ENCODE measurements at places on chromosomes 5 and 9.

GRCh38 chr9:5042661-5043178 lies 57.6 kb downstream of the JAK2 start:
- no peak for DNase-seq

DNA sequence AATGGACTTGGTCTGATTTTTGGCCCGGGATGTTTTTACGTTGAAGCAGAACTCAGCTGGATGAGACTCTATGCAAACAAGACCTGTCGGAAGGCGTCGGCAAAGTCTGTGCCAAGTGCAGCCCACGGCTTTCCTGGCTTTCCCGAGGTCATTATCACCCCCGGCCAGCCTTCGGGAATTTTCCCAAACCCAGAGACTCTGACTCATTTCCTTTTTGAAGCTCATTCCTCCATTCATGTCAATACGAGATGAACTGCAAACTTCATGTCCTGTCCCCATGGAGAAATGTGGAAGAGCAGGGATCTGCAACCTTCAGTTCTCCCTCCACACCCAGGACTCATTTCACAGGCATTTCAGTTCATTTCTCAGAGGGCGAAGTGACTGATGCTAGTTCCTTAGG lies 95.3 kb downstream of the IRX2 start:
- no peak for DNase-seq

GRCh38 chr5:107968998-107969397 lies 298.3 kb upstream of the EFNA5 start:
- no peak for DNase-seq

DNA sequence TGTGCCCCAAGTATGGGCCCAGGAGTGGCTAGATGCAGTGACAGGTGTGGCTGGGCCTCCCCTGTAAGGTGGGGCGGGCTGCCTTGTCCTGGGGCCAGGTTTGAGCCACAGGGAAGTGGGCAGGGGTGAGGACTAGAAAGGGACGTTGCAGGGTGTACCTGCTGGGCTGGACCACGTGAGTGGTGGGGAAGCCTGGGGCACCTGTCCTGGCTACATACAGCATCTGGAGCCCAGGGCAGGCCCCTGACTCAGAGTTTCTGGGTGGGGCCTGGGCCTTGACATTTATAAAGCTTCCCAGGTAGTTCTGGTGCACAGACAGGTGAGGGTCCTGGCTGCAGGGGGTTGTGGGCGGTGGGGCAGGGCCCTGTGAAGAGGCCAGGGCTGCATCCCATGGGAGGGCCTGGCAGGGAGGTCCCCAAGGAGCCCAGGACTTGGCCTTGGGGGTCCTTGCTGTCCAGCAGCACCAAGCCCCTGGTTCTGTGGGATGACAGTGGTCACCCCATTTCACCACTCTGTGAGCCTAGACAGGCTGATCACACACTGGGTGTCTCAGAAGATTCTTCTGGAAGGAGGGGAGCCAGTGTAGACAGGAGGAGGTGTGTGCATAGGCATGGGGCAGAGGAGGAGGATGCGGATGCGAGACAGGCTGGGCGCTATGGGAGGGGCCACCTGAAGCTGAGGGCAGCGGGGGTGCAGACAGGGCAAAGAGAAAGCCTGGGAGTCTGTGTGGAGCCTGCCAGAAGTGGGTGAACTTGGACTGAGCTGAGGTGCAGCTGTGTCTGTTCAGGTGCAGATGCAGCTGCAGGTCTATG lies 94.0 kb downstream of the PHF2 start:
- no peak for DNase-seq

- no peak for DNase-seq
These were observed 41.0 kb downstream of the NEK6 start for GRCh38 chr9:124298646-124299235.

DNA sequence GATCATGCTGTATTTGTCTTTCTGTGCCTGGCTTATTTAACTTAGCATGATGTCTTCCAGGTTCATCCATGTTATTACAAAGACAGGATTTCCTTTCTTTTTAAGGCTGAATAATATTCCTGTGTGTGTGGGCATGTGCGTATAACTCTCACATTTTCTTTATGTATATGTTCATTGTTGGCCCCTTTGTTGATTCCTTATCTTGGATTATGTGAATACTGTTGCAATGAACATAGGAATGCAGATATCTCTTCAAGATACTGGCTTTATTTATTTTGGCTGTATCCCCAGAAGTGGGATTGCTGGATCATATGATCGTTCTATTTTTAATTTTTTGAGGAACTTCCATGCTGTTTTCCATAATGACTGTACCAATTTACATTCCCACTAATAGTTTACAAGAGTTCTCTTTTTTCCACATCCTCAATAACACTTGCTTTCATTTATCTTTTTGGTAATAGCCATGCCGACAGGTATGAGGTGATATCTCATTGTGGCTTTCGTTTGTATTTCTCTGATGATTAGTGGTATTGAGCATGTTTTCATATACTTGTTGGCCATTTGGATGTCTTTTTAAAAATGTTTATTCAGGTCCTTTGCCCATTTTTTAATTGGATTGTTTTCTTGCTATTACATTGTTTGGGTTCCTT lies 38.0 kb downstream of the CREBRF start:
- peak; percentile 12 for DNase-seq

GRCh38 chr9:100557053-100557452 lies 20.8 kb upstream of the CAVIN4 start:
- no peak for DNase-seq

DNA sequence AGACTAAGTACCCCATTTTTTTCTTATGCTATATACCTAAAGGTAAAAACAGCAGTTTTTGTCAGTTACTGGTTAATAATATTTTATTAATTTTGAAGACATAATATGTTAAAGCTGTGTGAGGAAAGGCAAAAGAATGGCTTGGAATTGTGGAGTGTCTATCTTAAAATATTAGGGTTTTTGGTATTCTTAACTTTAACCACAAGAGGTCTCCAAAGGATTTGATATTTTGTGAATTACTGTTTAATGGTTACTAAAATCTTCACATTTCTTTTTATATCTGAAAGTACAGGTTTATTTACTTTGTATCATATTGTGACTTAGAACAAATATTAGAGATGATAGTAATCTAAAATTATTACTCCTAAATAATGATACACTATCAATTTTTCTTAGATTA lies 32.0 kb upstream of the DHFR start:
- no peak for DNase-seq

- DNase-seq, result no peak
These were observed 46.9 kb downstream of the ARL15 start for GRCh38 chr5:54263447-54263846.

- no peak for DNase-seq
These were observed 19.9 kb downstream of the CDC26 start for GRCh38 chr9:113255438-113255837.

DNA sequence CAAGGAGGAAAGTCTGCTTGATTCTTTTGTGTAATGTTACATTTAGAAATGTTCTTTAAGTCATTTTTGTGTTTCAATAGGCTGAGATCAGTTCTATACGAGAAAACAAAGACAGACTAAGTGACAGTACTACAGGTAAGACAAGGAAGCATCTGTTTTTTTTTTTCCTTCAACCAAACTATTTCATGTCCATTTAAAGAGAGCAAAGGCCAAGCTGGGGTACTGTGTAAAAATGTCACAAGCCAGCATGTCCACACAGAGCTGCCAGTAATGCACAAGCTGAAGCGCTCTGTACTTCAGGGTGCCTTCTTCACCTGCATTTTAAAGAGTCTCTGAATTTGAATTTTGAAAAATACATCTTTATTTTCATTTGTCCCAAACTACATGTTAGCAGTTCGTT lies 20.2 kb upstream of the TTC23L start:
- no peak for DNase-seq

DNA sequence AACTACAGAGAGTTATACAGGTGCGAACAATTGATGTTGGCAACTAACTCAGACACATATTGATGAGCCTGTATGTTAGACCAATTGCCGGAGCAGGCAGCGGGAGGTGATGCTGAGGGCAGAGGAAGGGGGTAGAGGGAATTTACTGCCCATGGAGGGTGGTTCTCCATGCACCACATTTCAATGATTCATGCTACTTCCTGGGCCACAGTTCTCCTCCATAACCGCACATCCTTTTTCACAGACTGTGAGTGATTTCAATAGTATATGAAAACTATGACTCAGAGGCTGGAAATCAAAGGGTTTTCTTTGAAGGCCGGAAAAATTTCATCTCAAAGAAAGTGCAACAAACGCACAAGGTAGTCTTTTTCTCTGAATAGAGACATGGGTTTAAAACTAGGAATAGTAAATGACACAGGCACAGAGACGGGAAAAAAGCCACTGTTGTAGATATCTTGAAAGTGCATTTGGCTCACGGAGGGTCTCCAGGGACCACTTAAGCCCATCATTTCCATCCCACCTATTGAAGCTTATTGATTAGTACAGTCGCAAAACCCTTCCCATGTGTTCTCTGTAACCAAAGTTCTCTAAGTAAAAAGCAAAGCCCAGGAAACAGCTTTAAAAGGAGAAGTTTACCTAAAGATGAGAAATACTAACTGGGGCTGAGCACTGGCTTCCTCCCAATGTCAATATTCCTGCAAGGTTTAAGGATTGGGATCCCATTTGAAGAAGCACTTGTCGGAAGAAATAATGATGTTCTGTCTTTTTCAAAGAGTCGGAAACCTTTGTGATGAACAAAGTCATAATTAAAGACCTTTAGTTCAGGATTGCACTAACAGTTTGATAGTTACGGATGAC lies 28.0 kb upstream of the ADAM19 start:
- no peak for DNase-seq

DNA sequence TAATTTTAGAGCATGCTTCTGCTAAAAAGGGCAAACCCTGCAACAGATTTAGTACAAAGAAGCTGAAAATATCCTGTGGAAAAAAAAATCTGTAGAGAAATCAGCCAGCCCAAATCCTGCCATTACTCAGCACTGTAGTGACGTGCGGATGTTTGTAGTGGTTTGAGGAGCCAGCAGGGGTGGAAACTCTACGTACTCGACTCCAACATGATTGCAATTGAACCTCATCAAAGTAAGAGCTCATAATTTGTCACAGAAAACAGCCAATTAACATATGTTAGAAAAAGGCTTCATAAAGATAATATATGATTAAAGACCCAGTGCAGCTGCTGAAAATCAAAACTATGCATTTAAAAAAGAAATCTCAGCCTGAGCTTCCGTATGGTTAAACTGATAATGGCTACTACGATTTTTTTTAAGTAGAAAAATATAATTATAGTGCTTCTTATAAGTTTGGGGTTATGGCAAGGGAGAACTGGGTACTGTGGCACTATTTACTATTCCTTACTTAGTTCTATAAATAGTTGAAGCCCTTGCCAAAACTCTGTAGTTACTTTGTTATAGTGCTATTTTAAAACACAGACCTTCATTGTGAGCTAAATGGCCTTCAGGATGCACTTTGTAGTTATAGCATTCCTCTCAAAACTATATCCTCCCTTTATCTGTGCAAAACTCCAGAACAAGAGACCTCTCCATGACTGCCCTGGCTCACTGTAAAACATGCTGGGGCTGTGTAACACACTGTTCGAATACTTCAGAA lies 49.4 kb downstream of the MEF2C start:
- DNase-seq, result peak; percentile 54

- DNase-seq, result no peak
These were observed 698 bp upstream of the TGFBI start for GRCh38 chr5:136028090-136028489.

DNA sequence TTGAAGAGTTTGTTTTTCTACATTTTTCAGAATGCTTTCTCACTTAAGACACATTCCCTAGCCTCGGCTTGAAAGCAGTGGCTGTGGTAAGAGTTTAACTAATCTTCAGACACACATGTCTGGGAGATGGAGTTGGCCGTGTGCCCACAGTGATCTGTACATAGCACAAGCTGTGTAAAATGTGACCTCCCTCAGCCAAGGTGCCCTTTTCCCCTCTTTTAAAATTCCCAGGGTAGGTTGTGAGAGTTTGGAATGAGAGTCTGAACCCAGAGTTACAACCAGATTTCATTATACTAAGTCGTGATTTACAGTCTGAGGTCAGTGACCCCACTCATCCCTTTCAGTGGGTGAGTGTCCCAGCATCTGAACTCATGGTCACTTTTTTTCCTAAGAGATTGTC lies 230.4 kb downstream of the DOCK8 start:
- no peak for DNase-seq

GRCh38 chr9:129752900-129753729 lies at the start of gene PTGES:
Gene PTGES (minus strand): TSS chr9:129753042. CDS start chr9:129753012, 30 bp downstream.
- DNase-seq, result peak; percentile 81

GRCh38 chr5:501831-502184 lies 22.4 kb downstream of the SLC9A3 start:
- peak; percentile 24 for DNase-seq

GRCh38 chr9:16710888-16711287 lies 159.6 kb downstream of the BNC2 start:
- DNase-seq, result no peak

DNA sequence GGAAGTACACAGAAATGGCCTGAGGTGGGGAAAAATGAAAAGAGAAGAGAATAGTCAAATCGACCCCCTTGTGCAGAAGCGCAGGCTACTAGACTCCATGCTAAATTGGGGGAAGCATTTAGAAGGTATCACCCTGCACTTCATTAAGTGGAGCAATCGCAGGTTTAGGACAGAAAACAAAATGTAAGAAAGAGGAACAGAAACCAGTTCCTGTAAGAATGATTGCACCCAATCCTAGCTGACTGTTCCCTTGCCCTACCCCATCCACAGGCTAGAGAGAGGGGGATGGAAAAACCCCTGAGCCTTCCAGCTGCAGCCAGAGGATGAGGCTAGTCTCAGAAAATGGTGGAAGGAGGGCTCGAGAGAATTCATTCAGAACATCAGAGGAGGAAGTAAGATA lies 23.9 kb upstream of the PPP1R2B start:
- no peak for DNase-seq

- no peak for DNase-seq
These were observed 115.2 kb downstream of the C9orf152 start for GRCh38 chr9:110092792-110093191.

DNA sequence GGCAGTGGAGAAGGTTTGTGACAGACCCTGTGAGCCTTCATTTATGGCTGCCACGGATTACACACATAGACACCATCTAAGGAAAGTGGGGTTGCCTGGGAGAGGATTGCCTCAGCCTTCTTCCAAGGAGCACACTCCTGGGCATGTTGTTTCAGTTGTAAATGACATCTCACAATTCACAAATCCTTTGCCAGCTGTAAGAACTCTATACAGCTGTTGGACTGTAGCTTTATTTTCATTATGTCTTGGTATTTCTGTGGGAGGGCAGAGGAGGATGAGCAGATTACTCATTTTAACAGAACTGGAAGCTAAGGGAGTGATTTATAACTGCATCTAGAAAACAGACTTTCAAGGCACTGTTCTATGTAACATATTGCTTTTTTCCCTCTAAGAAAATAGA lies 25.6 kb downstream of the MELK start:
- DNase-seq, result no peak

DNA sequence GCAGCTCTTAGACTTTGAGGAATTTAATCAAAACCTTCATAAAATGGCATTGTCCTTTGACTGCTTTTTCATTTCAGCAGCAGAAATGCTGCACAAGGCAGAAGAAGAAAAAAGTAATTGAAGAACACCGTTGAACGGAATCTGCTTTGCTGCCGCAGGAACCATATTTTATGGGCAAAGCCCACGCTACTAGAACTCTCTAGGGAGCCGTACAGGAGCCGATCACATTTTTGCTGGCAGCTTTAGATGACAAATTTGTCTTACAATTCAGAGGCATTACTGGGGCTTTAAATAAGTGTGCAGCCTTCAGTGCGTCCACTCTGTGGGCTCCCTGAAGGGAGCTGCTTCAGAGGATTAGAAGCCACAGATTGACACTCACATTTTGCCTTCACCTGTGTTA lies 5.4 kb downstream of the CFAP90 start:
- DNase-seq, result no peak
